CD8-positive, alpha-beta memory T cell (primary cell): ENCODE measurements at places on chromosomes 1 and 21.

DNA sequence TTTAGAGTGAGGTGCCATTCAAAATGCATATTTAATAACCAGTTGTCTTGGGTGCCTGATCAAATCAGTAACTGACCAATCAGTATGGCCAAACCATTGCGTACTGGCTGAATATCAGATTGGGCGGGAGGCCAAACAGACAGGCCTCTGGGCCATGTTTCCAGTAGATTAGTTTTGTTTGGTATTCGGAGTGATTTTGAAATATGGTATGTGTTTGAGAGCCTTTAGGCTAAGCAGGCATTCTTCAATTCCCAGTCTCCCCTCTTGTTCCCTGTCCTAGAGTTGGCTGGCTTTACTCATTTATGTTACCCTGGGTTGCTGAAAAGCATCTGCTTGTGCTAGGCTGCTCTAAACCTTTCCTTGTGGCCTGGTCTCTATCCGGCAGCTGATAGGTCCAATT is 80.1 kb downstream of the BACH1 start:
- no peak for DNase-seq

DNA sequence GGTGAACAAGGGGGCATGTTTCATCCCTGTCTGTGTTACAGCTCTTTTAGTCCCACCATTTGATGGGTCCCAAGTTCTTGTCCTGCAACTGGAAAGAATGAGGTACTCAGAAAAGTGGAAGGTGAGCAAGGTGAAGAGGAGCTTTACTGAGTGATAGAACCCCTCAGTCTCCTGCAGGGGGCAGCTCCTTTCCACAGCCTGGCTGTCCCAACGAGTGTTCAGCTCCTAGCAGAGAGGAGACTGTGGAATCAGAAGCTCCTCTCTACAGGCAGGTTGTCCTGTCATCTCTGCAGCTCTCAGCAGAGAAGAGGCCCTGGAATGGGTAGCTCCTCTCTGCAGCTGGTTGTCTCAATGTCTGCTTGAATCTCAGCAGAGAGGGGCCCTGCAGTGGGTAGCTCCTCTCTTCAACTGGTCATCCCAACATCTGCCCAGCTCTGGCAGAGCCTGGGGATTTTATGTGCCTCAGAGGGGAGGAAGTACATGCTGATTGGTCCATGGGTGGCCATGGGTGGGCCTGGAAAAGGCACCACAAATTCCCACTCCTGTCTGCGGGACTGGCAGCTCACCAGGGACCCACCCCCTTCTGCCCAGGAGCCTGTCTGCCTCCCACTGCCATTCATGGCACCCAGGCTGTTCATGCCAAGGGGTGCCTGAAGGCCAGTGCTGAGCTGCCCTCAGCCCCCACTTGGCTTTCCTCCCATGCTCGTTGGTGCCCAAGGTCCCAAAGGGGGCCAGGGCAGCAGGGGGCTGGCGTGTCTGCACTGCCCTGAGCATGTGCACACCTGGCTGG is 25.7 kb downstream of the LDLRAD1 start:
- DNase-seq, result no peak

DNA sequence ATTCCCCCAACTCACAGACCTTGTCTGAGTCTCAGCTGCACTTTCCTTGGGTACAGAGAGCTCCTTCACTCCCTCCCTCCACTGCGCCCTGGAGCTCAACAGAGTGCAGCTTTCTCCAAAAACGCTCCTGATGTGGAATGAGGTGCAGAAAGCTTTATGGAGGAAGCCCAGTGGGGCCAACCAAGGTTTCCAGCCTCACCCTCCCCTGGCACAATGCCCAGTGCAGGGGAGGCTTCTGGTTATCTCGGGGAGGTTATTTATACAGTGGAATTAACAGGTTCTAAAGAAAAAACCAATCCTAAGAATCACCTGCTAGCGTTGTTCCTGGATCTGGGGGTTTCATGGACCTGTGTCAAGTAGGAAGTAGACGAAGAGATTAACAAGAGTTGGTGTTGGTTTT is at the start of gene ITLN1:
TSS of gene ITLN1 (minus strand) at position 139 of the 400 bp plus-strand sequence. CDS start 303 bp downstream, outside the sequence.
- DNase-seq, result no peak

DNA sequence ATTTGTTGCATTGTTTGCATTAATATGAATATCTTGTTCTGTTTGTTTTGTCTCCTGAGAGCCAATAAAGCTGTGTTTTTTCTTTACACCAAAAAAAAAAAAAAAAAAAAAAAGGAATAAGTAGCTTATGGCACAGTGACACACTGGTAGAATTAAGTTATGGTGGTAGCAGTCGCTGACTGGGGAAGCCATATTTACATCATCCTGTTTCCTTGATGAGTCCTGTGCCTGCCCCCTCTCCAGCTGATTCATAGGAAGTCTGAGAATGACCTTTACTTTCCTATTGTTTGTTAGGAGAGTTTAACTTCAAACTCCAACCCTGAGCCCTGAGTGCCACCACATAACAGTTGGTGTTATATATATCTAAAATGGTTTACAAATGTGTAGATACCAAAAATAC is 62.2 kb downstream of the OBSCN start:
- no peak for DNase-seq

DNA sequence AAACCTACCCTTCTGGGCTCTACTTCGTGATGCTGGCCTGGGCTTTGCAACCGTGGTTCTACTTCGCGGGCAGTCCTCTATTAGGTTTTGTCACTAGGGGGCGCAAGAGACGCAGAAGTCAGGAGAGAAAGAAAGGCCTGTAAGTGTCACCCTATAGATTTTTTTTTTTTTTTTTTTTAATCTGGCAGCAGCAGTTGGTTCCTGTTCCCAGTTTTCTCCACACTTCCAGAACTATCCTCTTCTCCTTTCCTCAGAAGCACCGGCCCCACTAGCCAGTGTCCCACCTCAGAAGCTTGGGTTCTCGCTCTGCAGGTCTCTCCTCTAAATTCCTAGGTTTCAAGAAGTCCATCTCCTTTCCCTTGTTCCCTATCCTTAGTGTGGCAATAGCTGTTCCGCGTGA is 9.1 kb upstream of the LCE2D start:
- peak; percentile 57 for DNase-seq

DNA sequence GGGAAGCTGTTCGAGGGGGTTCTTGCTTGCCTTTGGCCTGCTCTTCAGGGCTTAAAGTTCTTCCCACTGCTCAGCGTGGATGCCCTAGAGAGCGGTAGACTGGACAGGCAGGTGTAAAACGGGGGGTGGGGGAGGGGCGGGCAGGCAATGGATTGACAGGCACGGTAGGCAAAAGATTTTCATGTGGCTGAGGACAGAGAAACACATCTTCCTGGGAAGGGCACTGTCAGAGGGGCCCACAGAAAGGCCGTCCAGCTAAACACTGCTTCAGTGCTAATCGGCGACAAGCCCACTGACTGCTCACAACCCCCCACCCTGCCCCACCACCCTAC is 412 bp downstream of the ABCA4 start:
- no peak for DNase-seq
